ENCODE measurements at places on chromosomes 4 and X. TPM values are rescaled to one million over a fixed set of nuclear protein-coding genes. Genes with fewer than 3 reads are reported as not detected.

ATP2B3 gene
- not detected for total RNA-seq

AKAP17A gene
- 33.0 TPM for total RNA-seq

TLR3 gene
- 3.7 TPM for total RNA-seq

ARSJ gene
- 34.6 TPM for total RNA-seq

POU4F2 gene
- total RNA-seq, result not detected

PPEF2 gene
- total RNA-seq, result not detected

UGT2B11 gene
- not detected for total RNA-seq

USP53 gene
- total RNA-seq, result 16.4 TPM

ATP8A1 gene
- total RNA-seq, result 0.78 TPM

FAM90A26 gene
- total RNA-seq, result not detected

MUC7 gene
- total RNA-seq, result not detected
